Fibroblast of the conjunctiva (primary cell): ENCODE measurements at places on chromosomes 6 and 20.

DNA sequence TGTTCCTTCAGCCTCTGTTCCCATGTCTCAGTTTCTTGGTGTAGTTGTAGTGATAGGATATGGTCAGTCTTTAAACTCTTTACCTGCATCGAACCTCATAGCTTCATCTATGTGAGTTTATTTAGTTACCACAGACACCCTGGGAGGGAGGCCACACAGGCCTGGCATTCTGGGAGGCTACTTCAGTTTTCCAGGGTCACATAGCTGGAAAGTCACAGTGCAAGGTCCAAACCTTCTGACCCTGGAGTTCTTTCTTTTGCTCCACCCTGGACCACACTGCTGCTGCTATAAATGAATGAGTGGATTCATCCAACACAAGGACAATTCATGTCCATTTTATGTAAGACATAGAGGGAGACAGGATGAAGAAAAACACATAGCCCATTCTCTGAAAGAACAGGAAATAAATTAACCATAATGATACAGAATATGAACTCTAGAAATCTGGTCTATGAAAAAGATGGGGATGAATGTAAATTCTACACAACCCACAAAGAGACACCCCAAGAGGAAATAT, 60.8 kb downstream of the LAMA4 start:
- DNase-seq: no peak

- no peak for DNase-seq
These were observed 53.8 kb upstream of the HDAC2 start for GRCh38 chr6:114024746-114025145.

DNA sequence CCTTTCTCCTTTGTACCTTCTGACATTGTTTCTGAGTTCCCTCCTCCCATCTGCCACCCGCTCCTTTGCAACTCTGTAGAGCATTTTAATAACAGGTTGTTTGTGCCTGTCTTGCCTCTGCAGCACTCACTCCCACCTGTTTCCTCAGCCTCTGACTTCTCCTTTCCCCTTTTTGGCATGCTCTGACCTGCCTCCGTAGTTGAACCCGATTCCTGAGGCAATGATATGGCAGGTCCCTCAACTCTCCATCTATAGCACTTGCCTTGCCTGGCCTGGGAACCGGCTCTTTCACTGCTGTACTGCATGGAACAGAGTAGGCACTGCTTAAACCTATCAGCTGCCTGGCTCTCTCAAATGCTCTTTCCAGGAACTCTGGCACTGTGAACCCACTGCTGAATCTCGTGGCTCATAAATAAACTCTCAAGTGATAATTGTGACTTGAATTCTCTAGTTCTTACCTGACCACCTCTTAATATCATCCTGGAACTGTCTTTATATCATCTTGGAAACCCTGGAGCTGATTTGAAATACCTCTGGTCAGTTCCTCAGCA, 50.3 kb downstream of the UTRN start:
- DNase-seq: no peak

GRCh38 chr20:37430778-37431460, 85.0 kb downstream of the SRC start:
- DNase-seq: no peak

DNA sequence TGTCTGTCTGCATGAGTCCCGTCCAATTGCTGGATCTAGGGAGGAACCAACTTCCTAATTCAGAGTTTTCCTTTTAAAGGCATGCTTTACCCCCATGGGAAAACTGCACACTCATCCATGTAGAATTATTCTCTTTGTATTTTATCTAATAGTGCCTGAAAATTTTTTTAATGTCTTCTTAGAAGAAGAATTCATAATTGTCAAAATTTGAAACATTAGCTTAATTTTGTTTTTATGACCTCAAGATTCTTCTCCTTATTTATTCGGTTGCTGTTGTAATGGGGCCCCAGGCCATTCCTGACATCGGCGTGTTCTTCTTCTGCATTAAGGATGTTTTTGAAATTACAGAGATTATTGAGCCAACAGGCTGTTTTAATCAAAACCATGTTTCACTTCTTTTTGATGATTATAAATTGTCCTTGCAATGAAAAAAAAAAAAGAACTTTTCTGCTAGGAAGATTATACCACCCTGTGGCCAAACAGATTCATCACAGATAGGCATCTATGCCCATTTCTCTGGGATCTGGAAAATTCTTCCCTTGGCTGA, 100.3 kb downstream of the ZNF217 start:
- DNase-seq: peak; percentile 26

- DNase-seq: no peak
These were observed 3.9 kb downstream of the CHRNA4 start for GRCh38 chr20:63356931-63357879.

GRCh38 chr6:15595461-15596173, 67.2 kb downstream of the DTNBP1 start:
- no peak for DNase-seq

GRCh38 chr6:67818322-67818721, 816.8 kb upstream of the ADGRB3 start:
- DNase-seq: no peak

DNA sequence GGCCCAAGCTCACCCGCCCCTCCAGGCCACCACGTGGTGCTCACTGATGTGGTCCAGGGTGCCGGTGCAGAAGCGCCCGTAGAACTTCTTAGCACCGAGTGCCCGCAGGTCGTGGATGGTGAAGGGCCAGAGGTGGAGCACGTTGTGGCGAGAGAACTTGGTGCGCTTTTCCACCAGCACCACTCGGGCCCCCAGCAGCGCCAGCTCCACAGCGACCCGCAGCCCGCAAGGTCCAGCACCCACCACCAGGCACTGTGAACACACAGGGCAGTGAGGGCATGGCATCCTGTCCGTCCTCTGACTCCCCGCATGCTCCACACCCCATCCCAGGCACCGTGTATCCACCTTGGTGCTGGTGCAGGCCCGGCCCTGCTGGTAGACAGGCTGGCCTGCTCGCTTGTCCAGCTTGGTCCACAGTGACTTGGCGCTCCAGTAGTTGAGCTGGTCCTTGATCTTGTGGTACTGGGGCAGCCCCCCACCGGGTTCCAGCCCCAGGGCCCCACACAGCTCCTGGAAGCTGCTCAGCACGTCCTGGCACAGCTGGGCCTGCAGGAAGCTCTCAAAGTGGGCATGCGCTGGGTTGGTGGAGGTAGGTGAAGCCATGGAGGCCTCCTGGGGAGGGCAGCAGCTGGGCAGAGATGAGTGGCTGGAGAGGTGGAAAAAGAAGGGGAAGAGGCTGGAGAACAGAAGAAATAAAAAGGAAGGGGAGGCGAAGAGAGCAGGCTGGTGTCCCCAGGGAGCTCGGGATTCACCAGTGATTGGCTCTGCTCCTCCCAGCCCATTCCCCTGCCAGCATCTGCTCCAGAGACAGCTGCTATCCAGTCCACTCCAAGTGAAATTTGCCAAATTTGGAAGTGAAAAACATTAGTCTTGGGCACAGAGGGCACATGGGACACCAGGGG, 1.7 kb downstream of the MICAL1 start:
- peak; percentile 41 for DNase-seq

- DNase-seq: no peak
These were observed 164.7 kb downstream of the OGFRL1 start for GRCh38 chr6:71453371-71453706.

GRCh38 chr6:37793067-37793466, 26.5 kb upstream of the ZFAND3 start:
- no peak for DNase-seq

DNA sequence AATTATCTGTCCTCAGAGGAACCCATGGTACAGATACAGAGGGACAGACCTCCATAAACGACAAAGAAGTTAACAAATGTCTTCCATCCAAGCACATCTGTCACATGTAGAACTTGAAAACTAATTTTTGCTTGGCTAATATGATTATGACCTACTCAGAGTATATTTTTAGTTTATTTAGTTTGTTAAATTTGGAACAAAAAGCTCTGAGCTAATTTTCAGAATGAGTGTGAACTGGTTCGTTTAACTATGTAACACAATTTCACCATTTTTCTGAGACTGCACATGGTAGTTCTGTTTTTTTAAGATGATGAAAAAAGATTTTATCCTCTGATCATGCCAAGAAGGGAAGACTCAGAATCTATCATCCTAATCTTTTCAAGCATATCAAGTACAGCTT, 34.4 kb upstream of the PREP start:
- DNase-seq: no peak

DNA sequence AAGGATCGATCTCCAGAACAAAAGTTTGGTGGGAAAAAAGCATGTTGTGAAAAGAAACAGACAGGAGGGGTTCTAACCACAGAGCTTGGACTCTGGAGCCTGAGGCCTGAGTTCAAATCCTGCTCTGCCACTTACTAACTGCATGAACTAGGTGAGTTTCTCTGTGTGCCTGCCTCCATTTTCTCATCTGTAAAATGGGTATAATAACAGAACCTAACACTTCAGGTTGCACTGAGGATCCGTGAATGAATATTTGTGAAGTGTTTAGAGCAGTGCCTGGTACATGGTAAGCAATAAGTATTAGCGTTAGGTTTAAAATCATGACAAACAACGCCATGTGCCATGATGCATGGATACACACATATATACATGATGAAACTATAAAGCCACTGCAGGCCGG, 36.6 kb downstream of the TTLL9 start:
- DNase-seq: no peak

GRCh38 chr6:156862711-156863110, 85.5 kb downstream of the ARID1B start:
- no peak for DNase-seq

- no peak for DNase-seq
These were observed 136.8 kb upstream of the RNF24 start for GRCh38 chr20:4151991-4152695.

DNA sequence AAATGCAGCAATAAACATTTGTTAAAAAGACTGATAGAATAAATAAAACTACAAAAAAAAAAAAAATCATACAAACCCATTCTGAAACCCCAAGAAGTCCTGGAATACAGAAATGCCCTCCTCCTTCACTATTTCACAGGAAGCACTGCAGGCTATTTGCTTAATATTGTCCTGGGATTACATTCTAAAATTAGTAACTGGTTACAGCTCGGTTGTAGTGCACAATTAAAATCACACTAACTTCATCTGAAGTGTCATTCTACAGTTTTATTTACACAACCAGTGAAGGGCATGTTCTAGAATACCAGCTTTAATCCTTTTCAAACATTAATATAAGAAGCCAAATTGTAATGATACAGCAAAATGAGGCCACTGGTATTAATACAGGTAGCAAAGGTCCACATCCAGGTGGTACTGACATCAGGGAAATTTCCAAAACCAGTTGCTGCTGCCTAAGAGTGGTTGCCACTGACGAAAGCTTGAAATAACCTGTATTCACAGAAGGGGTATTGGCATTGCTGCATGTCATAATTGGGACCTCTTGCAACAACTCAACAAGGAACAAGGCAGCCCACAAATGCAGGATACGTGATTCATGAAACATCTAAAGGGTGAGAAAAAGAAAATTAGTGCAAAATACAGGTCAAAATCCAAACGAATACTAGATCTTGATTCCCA, 26.9 kb downstream of the AKIRIN2 start:
- no peak for DNase-seq

GRCh38 chr6:154350293-154350692, 6.3 kb downstream of the IPCEF1 start:
- DNase-seq: no peak

- DNase-seq: no peak
These were observed 8.4 kb downstream of the ARFGAP1 start for GRCh38 chr20:63280929-63281545.

DNA sequence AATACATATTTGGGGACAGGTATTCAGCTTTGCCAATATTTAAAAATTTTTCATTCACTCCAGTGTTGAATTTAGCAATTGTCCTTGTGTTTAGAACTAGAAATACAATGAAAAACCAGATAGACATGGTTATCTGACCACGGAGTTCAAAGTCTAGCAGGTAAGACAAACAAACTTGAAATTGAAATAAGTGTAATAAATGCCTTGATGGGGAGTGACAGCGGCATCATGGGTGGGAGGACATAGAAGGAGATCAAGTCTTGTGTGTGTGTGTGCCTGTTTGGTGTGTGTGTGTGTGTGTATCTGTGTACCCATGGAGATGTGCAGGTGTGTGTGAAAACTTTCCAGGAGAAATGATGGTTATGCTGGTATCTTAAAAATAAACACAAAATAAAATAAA, 750.0 kb upstream of the CITED2 start:
- DNase-seq: no peak

DNA sequence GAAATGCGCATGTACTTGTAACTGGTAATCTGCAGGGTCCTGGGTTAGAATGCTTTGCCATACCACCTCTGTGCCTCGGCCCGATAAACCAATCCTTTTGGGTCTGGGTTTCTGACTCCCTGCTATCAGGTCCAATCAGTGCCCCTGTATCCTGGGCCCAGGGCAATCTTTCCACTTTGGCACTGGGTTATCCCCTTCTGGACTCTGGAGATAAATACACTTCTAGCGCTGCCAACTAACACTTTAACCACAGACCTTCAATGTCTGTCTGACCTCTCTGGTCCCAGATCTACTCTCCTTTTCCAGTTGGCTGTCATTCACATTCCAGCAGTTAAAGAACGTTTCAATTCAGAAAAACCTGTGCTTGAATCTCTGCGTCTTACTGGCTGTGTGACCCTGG, 55.3 kb downstream of the DNAAF9 start:
- DNase-seq: no peak

GRCh38 chr6:66238851-66239250, 531.8 kb upstream of the EYS start:
- no peak for DNase-seq

- DNase-seq: no peak
These were observed 65.8 kb upstream of the STMND1 start for GRCh38 chr6:17036065-17036393.

- DNase-seq: peak; percentile 61
These were observed 52.7 kb upstream of the STX16 start for GRCh38 chr20:58598211-58599015.

DNA sequence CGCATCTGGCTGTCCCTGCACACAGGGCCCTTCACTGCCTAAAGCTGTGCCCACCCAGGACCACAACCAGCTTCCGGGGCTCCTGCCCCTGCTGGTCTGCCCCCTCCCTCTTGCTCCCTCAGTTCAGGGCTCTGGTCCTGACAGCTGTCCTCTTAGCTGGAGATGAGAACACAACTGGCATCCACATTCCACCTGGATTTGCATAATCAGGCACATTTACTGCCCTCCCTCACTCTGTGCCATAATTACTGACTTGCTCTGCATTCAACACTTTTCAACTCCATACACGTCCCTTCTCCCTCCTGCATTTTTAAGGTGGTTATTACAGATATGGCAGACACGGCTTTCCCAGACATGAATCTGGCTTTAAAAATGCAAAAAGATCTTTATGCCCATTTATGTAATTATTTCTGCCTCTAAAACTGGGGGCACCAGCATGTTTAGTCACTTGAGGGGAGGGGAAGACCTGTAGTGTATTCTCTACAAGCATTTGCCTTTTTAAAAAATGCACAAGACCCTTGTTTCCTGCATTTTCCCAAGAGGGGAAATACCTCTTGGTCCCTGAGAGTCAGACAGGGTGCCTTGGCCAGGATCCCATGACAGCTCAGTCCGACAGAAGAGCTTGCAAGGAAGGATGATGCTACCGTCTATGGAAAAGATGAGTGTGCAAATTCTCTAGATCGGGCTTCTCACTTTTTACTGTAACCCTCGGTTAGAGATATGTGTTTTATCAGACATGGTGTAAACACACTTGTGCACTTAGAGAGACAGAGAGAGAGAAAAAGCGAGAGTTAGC, 401.8 kb downstream of the PREX1 start:
- no peak for DNase-seq

- no peak for DNase-seq
These were observed 269.3 kb upstream of the CHD6 start for GRCh38 chr20:41887500-41887899.
